Activated CD8-positive, alpha-beta T cell treated with anti-CD3 and anti-CD28 coated beads for 36 hours (primary cell): ENCODE measurements at places on chromosomes 7 and 10. TPM values are rescaled to one million over a fixed set of nuclear protein-coding genes. Genes with fewer than 3 reads are reported as not detected.

Gene PIK3CG
- total RNA-seq, result 26.8 TPM

Gene RELN
- not detected for total RNA-seq

Gene TEX36
- not detected for total RNA-seq

Gene TUBB8
- not detected for total RNA-seq

DNA sequence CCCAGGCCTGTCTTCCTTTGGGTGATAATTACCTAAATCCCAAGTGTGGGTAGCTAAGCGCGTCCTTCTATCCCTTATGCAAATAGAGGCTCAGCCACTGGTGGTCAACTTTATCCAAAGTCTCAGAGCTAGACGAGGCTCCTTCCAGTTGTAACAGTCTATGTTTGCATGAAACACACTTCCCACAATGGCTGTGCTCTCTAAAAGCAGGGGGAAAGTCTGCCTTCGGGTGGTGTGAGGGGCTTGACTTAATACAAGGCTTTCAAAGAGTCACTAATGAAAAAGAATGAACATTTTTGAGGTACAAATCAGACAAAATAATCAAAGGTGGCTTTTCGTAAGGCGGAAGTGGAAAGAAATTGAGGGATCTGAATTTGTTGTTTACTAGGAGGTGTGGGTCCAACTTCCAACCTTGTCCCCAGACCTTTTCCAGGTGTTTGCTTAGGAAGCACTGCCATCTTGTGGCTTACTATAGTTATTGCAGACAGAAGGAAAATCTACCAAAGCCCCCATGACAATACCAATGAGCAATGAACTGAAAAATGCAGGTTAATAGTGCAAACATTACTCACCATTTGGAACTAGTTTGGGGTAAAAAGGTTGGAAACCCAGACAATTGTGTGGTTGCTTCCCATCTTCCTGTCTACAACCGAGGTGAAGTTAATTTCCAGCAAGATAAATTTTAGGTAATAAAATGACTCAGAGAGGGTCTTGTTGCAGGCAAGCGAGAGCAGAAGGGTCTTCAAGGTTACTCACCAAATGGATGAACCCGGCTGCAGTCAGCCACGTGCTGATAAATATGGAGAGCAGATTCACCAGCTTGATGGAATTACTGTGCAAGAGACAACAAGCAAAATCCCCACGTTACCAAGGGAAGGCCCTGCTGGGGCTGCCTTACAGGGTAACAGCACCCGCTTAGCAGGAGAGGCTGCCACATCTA lies 525.7 kb downstream of the KCNMA1 start:
- DNase-seq, result peak; percentile 5

DNA sequence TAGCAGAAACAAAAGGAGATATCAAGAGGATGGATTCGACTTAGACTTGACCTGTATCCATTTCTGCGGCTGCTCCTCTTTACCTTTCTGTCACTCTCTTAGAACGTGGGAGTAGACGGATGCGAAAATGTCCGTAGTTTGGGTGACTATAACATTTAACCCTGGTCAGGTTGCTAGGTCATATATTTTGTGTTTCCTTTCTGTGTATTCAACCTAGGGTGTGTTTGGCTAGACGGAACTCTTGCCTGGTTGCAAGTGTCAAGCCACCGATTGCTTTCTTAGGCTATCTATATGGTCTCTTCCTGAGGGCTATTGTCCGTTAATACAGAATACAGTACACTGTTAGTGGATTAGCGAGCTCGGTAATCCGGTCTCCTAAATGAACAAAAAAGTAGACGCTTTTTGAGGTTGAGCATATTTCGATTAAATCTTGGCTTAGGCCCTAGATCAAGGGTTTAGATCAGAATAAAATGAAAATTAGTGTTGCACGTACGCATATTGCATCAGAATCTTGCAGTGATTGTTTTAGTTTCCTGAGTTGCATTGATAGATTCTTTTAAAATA lies 1.2 kb downstream of the PTEN start:
- no peak for DNase-seq

DNA sequence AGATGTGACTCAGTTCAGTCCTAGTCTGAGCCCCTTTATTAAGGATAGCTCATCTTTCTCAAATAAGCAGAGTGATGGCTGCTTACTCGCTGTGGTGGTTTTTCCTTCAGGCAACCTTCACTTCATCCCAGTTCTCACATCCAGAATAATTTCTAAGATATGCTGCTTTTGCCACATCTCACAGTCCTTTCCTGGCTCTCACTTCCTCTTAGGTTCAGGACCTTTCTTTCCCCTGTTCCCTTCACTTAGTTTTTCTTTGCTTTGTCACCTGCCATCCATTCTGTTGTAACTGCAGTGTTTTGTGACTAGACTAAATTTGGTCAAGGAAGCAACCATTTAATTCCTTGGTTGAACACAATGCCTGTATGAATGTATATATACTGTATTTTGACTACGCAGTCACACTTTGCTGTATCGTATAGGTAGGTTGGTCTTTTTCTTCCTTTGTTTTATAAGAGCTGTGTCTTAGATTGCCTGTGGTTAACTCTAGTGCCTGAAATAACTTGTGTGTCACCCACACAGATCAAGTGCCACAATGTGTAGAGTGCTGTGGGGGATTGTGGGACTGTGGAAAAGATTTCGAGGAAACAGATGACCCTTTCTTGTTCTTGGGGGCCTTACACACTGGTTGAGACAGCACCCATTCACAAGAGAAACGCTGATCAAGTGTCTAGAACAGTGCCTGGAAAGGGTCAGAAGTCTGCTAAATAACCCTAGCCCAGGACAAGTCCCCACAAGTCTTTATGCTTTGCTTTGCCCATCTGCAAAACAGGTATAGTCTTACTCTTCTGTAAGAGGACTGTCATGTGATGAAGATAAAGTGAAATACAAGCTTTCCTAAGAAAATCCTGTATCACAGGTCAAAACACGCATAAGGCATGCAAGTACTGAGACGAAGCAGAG lies 2.6 kb downstream of the ZNF655 start:
- DNase-seq, result no peak

DNA sequence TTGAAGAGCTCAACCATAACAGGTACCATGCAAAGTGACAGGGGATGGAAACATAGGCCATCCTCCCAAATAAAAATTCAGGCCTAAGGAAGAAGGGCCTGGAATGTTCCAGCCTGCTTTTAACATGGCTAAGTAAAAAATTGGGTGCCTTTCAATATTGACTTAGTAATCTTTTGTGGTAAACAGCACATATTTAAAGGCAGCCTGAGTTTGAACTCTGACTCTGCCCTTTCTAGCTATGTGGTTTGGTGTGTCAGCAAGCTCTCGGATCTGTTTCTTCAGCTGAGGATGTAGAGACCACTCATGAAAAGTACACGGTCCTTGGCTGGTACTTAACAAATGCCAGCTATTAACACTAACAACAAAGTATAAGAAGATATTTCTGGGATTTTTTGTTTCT lies 191.8 kb upstream of the CDCA7L start:
- no peak for DNase-seq

GRCh38 chr7:16822029-16822428 lies 17.2 kb upstream of the AGR2 start:
- DNase-seq, result no peak

DNA sequence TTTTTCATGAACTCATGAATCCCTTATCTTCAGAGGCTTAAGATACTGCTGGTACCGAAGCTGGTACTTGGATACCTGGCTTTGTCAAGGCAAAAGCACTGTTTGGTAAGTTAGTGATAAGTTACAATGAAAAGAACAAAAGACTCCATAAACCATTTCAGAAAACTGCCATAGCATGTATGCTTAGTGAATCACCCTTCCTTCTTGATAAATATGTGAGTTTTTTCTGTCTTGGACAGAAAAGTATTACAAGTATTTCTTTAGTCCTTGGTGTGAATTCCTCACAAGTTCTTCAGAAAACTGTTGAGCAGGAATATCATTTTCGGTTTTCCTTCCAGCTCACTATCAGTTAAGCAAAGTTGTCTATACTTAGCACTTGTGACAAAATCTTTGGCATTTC lies 25.6 kb downstream of the PUS7 start:
- DNase-seq, result no peak

GRCh38 chr10:120396228-120396627 lies 60.8 kb upstream of the PLPP4 start:
- no peak for DNase-seq

DNA sequence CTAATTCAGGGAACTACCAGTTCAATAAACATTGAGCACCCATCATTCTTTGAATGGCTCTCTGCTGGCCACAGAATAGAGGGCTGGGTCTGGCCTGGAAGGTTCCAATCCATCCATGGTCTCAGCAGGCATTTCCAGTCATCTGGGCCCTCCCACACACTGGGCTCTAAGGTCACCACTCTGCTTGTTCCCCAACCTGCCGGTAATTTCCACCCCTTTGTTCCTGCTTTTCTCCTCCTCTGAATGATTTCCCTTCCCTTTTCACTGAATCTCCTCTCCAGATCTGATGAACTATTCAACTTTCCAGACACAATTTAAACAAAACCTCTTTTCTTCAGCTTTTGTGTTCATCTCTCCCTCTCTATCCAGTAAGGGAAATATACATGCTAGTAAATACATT lies 2.6 kb downstream of the BZW2 start:
- DNase-seq, result no peak

- no peak for DNase-seq
These were observed 275.8 kb downstream of the GRID1 start for GRCh38 chr10:86090807-86091206.

GRCh38 chr10:94183666-94184264 lies 179.0 kb downstream of the NOC3L start:
- DNase-seq, result peak; percentile 5

GRCh38 chr10:52146766-52147165 lies 167.3 kb upstream of the DKK1 start:
- no peak for DNase-seq

DNA sequence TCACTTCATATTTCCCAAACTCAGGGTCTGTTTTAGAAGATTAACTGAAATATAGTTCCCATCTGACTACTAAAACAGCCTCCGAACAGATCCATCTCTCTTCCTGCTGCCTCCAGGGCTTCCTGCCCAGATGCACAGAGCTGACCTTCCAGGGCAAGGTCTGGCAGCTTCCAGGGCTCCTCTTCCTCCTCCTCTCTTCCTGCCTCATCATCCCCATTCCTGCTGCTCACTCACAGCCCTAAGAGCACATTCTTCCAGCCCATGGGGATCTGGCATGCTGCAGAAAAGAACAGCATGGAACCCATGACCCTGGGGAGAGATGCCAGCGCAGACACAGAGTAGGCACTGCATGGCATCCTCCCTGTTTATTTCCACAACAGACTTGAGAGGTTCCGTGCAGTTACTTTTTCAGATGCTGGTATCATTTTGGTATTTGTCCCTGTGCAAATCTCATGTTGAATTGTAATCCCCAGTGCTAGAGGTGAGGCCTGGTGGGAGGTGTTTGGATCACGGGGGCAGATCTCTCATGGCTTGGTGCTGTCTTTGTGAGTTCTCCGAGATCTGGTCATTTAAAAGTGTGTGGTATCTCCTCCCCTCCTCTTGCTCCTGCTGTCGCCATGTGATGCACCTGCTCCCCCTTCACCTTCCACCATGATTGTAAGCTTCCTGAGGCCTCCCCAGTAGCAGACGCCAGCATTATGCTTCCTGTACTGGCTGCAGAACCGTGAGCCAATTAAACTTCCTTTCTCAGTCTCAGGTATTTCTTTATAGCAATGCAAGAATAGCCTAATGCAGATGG lies 4.4 kb downstream of the PKD1L1 start:
- DNase-seq, result no peak

- DNase-seq, result no peak
These were observed 4.6 kb upstream of the SERPINE1 start for GRCh38 chr7:101121991-101122932.

DNA sequence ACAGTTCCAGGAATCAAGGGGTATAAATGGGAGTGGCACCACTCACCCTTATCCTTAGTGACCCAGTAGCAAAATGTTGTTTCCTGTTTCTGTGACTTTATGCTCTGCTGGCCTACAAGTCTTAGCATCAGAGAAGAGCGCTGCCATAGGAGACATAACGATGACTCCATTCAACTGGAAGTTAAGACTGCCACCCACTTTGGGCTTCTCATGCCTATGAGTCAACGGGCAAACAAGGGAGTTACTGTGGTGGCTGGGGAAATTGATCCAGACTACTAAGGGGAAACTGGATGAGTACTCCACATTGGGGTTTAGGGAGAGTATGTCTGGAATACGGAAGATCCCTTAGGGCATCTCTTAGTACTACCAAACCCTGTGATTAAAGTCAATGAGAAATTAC lies 40.6 kb upstream of the PIK3CG start:
- no peak for DNase-seq

- peak; percentile 22 for DNase-seq
These were observed 72.5 kb upstream of the GSDME start for GRCh38 chr7:24829787-24830186.

DNA sequence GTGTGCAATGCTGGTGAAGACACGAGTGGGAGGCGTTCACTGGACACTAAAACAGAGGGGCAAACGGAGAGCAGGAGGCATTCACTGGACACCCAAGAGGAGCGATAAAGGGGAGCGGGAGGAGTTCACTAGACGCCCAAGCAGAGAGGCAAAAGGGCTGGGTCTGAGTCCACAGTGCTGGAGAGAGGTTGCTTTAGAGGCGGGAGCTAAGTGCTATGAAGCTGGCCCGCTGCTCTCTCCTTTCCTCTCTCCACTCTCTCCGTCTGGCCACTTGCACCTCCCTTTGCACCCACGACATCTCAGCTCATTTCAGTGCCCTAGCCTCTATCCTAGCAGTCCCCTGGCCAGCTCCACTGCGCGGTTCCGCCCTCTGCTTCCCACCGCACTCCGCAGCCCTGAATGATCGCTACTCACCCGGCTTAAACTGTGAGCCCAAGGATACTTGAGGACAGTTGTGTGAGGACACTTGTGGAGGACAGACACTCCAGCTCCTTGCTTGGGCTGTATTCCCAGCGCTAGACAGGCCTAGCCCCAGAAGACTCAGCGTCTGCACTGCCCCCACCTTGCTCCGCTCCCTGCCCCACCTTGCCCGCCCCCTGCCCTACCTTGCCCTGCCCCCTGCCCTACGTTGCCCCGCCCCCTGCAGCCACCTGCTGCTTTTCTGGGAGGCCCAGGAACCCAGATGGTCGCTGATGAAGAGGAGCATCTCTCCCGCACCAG lies 78.8 kb upstream of the CPXM2 start:
- DNase-seq, result no peak

- peak; percentile 51 for DNase-seq
These were observed 679 bp downstream of the LRRC20 start for GRCh38 chr10:70381471-70382421.

- peak; percentile 69 for DNase-seq
These were observed 36.1 kb downstream of the NUDCD3 start for GRCh38 chr7:44454348-44454747.

DNA sequence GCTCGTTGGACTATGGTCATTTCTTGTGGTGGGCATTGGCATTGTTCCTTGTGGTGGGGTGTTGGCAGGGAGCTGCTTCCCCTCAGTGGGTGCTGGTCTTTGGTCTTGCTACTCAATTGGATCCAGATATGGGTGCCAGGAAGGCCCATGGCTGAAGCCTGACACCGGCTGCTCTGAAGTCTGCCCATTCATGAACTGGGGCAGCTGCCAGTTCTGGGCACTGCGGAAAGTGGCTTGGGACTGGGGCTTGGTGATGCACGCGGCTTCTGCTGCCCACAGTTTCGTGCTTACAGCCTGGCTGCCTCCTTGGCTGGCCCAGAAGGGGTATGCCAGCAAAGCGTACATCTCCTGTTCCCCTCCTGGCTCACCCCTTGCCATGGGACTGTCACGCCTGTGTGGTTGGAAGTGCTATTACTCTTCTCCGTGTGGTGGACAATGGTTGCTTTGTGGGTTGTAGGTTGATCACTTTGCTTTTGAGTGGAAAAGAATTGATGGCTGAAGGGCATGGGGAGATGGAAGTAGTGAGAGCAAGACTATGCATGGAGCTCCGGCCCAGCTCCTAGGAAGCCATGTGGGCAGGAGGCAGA lies 54.7 kb downstream of the ADAMTS14 start:
- DNase-seq, result no peak
